ENCODE measurements at places on chromosomes 3 and 15.

- DNase-seq = no peak
Observed at GRCh38 chr3:155676252-155676981, 68.5 kb downstream of the PLCH1 start.

DNA sequence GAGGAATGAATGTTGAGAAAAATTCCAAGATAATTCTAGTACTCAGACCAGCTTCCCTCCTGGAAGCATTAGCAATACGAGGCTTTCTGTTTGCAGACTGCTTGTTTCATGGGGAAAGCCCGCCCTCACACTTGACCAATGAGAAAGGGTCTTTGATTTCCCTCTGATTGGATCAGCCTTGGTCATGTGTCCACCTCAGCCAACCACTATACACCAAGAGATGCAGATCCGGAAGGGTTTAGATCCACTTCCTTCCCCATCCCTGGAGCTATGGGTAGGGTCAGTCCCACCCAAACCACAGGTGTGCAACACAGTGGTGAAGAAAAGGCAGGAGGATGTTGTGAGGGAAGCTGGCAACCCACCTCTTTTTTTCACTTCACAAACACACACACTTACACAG lies 154.7 kb downstream of the SV2B start:
- no peak for DNase-seq

- no peak for DNase-seq
Observed at GRCh38 chr3:43238801-43239200, 47.5 kb upstream of the SNRK start.

- no peak for DNase-seq
Observed at GRCh38 chr3:79845546-79845945, 77.7 kb upstream of the ROBO1 start.

GRCh38 chr3:71780430-71780829 lies 4.5 kb downstream of the PROK2 start:
- no peak for DNase-seq

DNA sequence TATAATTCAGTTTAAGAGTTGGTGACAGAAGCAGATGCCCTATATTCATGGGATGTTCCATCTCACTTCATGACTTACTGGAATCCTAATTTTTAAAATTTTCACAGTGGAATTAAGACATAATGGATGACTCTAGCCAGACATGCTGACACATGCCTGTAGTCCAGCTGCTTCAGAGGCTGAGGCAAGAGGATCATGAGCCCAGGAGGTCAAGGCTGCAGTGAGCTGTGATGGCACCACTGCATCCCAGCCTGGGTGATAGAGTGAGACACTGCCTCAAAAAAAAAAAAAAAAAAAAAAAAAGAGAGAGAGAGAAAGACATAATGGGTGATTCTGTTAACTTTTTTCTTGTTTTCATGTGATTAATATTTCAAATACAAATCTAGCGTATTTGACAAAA lies 123.6 kb downstream of the KLHL25 start:
- DNase-seq = no peak

GRCh38 chr15:58604455-58604923 lies 145.0 kb downstream of the ADAM10 start:
- no peak for DNase-seq

GRCh38 chr3:180058238-180058637 lies 21.5 kb upstream of the PEX5L start:
- no peak for DNase-seq

GRCh38 chr3:129528589-129529100 lies at the start of gene RHO:
RHO (plus strand) TSS chr3:129528639; CDS start chr3:129528734, 95 bp downstream.
- DNase-seq = peak; percentile 51

DNA sequence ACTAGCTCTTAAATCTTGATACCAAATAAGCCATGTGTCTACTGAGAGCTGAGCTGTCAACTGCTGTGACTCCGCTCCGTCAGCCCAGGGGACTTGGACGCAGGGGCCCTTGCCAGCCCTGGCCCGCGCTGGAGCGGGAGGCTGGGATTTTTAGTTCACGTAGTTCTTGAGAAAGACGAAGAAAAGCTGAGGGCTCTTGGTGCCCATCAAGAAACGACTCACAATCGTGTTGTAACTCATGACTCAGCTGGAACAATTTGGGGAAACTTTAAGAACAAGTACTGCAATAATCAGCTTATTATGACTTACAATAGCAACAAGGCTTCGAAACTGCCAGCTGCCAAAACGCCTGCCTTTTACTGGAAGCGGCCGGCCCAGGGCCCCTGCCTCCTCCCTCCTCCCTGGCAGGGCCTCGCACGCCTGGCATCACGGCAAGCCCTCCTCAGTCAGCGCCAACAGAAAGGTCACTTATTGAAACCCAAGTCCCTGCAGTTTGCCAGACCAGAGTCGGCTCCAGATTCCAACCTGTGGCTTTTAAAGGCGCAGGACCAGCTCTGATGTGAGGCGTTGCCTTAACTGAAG lies 60.3 kb downstream of the RGMA start:
- DNase-seq = peak; percentile 88

DNA sequence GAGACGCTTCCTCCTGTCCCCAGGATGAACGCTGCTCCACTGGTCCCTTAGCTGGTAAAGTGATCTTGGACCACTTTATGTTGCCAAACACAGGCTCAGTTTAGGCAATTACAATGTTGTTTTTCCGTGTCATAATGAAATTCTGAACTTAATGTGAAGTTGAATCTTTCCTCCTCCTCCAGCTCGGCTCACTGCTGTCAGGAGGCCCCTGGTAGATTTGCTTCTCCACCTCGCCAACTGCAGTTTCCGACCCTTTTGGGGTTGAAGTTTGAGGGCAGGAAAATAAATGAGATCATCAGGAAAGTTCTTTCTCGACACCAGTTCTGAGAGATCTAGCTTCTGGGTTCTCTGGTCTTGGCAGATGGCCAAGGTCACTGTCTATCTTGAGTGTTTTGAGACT lies 27.8 kb downstream of the CFAP161 start:
- no peak for DNase-seq

DNA sequence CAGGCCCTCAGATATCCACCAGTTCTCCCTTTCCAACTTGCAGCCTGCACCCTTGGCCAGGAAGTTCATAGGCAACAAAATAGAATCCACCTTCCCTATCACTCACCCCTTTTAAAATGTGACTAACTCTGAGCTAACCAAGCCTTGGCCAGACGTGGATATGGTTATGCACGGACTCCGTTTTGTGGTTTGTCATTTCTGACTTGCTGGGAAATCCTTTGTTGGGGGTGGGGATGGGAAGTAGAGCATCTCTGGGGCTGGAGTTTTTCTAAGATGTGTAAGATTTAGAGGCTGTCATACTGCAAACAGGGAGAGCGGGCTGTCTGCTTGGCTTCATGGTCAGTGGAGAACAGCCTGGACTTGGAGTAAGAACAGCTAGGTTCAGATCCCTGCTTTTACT lies 62.6 kb downstream of the SMAD3 start:
- peak; percentile 75 for DNase-seq

DNA sequence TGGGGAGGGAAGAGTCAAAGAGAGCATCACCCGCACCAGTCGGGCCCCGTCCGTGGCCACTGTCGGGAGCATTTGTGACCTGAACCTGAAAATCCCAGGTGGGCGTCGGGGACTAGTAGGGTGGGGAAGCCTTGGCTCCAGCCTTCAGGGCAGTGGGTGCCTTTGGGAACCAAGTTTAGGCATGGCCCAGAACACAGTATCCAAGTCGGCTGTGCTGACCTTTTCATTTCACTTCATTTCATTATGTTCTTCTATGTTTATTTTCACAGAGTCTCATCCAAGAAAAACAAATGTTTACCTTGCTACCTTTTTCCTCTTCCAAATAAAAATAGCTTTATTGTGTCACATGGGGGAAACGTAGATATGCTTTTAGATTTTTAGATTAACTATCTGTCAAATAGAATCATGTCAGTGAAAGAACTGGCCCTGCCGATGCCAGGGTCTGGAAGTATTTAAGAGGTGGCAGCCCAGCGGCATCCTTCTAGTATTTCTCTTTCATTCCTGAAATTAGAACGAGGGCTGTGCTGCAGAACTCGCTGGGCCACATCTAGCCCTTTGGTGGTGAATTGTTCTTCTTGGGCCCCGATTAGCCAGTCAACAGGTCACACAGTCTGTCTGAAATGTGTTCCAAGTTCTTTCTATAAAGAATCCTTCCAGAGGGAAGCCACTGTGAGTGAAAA lies 60.5 kb downstream of the DNASE1L3 start:
- no peak for DNase-seq

- DNase-seq = peak; percentile 77
Observed at GRCh38 chr3:161171113-161171512, 50.0 kb upstream of the NMD3 start.

DNA sequence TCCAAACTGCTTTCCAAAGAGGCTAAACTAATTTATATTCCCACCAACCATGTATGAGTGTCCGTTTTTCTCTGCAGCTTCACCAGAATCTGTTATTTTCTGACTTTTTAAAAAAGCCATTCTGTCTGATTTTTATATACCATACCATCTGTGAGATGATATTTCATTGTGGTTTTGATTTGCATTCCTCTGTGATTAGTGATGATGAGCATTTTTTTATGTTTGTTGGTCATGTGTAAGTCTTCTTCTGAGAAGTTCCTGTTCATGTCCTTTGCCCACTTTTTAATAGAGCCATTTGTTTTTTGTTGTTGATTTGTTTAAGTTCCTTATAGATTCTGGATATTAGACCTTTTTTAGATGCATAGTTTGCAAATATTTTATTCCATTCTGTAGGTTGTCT lies 179.4 kb upstream of the ALCAM start:
- no peak for DNase-seq

DNA sequence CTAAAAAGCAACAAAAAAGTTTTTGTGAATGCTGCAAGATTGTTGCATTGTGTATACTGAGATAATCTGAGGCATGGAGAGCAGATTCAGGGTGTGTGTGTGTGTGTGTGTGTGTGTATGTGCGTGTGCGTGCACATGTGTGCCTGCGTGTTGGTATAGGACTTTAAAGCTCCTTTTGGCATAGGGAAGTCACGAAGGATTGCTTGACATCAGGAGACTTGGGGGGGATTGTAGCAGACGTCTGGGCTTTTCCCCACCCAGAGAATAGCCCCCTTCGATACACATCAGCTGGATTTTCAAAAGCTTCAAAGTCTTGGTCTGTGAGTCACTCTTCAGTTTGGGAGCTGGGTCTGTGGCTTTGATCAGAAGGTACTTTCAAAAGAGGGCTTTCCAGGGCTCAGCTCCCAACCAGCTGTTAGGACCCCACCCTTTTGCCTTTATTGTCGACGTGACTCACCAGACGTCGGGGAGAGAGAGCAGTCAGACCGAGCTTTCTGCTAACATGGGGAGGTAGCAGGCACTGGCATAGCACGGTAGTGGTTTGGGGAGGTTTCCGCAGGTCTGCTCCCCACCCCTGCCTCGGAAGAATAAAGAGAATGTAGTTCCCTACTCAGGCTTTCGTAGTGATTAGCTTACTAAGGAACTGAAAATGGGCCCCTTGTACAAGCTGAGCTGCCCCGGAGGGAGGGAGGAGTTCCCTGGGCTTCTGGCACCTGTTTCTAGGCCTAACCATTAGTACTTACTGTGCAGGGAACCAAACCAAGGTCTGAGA lies 4.7 kb downstream of the BHLHE40 start:
- peak; percentile 56 for DNase-seq

GRCh38 chr15:43505738-43506137 lies 11.7 kb upstream of the MAP1A start:
- DNase-seq = no peak

GRCh38 chr3:132773071-132773619 lies 50.9 kb upstream of the NPHP3 start:
- DNase-seq = no peak

GRCh38 chr3:161508852-161509477 lies 12.4 kb downstream of the OTOL1 start:
- DNase-seq = peak; percentile 35

DNA sequence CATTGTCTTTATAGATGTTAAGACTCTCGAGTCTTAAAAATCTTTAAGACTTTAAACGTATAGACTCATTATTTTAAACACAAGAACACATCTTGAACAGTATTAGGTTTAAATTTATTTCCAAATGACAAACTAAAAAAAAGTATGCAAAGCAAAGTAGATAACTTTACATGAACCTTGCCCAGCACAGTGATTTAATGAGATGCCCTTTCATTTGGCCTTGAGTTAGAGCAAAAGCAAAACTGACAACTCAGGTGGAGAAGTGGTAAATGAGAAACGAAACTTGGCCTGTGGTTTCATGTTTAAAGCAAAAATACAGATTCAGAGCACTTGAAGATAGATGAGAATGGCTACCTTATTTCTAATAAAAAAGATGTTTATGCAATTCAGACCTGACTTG lies 8.6 kb downstream of the GPR15 start:
- peak; percentile 25 for DNase-seq

DNA sequence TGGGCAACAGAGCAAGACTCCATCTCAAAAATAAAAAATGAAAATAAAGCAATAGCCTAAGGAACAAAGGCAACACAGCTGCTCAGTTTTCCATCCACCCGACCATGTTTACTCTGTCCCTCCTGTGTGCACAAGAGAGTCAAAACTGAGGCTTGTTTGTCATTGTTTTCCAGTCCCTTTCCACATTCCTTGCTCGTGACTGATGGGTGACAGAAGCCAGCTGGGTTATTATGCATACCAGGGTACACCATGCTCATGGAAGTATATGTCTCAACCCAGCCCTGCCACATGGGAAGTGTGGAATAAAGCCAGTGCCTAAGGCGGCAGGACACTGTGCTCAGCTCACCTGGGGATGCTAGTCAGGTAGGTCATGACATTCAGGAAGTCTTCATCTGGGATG lies 49.5 kb downstream of the MCF2L2 start:
- DNase-seq = no peak

DNA sequence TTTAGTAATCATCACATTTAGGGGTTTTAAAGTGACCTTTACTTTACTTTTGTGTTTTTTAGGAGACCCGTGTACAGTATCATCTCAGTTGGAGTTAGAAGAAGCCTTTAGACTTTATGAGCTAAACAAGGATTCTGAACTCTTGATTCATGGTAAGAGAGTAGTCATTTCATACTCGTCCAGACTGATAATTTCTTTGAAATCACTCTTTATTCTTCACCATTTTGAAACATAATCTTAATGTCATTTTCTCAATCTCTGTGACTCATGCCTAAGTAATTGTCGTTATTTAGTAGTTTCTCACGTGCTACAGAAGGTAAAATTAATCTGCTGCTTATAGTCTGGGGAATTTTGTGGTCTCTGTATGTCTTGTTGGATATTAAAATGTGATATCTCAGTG lies 37.7 kb downstream of the PRKCI start:
- DNase-seq = no peak

GRCh38 chr3:197019021-197019420 lies 10.6 kb downstream of the MELTF start:
- DNase-seq = no peak

DNA sequence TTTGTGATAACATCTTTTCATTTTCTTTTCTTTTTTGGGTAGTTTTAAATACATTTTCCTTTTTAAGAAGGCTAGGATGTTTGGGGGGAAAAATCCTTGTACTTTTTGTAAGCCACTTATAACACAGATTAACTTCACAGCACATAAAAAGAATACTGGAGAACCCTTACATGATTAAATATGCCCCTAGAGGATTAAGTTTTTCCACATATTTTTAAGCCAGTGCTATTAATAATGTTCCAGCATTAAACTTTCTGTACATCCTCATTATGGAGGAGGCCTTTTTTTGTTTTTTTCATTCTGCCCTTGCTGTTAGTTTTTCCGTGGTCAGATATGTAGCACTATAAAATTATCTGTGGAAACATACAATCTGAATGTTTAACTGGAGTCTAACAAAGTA lies 147.9 kb downstream of the ATG7 start:
- DNase-seq = no peak
